ENCODE measurements at places on chromosomes 7 and 10. TPM values are rescaled to one million over a fixed set of nuclear protein-coding genes. Genes with fewer than 3 reads are reported as not detected.

The THSD7A gene
- total RNA-seq, result 0.20 TPM

The EN2 gene
- 6.7 TPM for total RNA-seq

The GIMAP8 gene
- total RNA-seq, result not detected

The ANKRD2 gene
- total RNA-seq, result 19.4 TPM

The PDGFA gene
- total RNA-seq, result 25.8 TPM

The ADCK2 gene
- 49.0 TPM for total RNA-seq

The GAD2 gene
- total RNA-seq, result not detected

The MARVELD1 gene
- 58.1 TPM for total RNA-seq

The MLXIPL gene
- not detected for total RNA-seq

The TRIM50 gene
- not detected for total RNA-seq

The FRA10AC1 gene
- total RNA-seq, result 0.67 TPM

The SLC26A5 gene
- total RNA-seq, result not detected

The AKR1E2 gene
- 74.3 TPM for total RNA-seq

The MSS51 gene
- 0.41 TPM for total RNA-seq

The CCL26 gene
- total RNA-seq, result not detected

The HOXA4 gene
- total RNA-seq, result 10.3 TPM

The GATA3 gene
- total RNA-seq, result 1.7 TPM

The CCDC146 gene
- total RNA-seq, result 0.14 TPM

The SH2D4B gene
- total RNA-seq, result not detected

The SNX10 gene
- total RNA-seq, result 17.9 TPM

The SPDYE2B gene
- total RNA-seq, result not detected

The DOCK4 gene
- total RNA-seq, result 3.5 TPM

The TLX1 gene
- total RNA-seq, result not detected

The ANKMY2 gene
- total RNA-seq, result 35.9 TPM

The RBM20 gene
- 7.7 TPM for total RNA-seq

The WNT2 gene
- total RNA-seq, result not detected

The ADARB2 gene
- 0.14 TPM for total RNA-seq

The AMPH gene
- total RNA-seq, result not detected

The GPR37 gene
- total RNA-seq, result not detected

The CYP51A1 gene
- total RNA-seq, result 53.8 TPM

The GJD4 gene
- not detected for total RNA-seq

The NPVF gene
- not detected for total RNA-seq

The TRIL gene
- 0.20 TPM for total RNA-seq
